Ascending aorta (tissue), 2 donors: ENCODE measurements at places on chromosomes 13 and 19. TPM values are rescaled to one million over a fixed set of nuclear protein-coding genes. Genes with fewer than 3 reads are reported as not detected.

Gene FNDC3A
- total RNA-seq = 22.7 TPM

Gene FFAR3
- total RNA-seq = not detected

- DNase-seq = no peak
Measured at GRCh38 chr13:59842507-59842906, 321.2 kb downstream of the DIAPH3 start.

DNA sequence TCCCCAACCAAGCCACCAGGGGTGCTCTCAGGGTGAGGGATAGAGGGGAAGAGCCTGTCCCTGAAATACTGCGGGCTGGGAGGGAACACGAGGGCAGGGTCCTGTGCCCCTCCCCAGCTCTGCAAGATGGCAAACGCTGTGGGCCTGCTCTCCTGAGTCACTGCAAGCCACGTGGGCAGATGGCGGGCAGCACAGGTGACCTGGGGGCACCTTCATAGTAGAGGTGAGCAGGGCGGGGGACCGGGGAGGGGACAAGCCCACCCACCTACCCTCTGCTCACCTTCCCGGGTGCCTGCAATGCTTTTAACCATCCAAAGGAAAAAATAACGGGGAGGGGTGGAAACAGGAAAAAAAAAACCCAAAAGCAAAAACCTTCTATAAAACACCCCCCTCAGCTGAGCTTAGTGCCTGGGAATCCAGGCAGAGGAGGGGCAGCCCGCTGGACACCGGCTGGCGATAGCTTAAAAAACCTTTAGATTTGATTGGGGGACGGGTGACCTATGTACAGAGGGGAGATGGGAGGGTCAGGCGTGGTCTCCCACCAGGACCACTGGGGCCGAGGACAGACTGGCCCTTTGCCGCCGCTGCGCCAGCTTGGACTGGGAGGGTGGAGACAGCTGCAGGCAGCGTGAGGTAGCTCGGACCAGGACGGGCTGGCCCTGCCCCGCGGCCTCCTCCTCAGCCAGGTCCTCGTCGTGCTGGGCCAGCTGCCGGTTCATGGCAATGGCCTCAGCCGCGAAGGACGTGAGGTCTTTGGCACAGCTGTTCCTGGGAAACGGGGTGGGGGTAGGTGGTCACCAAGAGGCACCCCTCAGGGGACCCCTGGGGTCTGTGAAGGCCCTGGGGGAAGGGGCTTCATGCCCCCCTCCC lies 11.7 kb downstream of the MKNK2 start:
- DNase-seq = no peak

Gene PCP2
- total RNA-seq = not detected

DNA sequence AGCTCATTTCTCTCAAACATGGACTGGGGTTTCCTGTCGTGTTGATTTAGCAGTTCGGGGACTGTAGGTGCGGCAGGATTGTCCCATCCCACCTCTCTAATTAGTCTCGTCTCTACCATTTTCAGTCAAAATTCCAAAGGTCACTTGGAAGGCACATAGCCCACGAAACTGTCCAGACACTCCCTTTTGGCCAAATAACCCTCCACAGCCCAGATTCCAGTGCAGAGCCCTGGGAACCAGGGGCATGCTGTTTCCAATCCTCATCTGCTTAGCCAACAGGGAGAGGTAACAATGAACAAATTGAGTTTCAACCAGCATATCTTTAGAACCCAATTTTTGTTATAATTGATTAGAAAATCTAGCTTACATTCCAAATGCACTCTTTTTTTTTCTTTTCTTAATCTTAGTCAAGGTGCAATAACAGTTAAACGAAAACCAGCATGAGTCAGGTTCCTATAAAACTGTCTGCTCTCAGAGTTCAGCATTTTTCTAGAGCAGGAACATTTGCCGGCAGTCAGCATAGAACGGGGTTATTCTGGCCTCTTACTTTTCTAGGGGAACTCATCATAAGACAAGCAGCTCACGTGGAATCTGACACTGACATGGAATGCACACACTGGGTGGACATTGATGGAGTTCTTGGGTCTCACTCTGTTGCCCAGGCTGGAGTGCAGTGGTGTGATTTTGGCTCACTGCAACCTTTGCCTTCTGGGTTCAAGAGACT lies 14.4 kb upstream of the CEBPA start:
- DNase-seq = no peak

DNA sequence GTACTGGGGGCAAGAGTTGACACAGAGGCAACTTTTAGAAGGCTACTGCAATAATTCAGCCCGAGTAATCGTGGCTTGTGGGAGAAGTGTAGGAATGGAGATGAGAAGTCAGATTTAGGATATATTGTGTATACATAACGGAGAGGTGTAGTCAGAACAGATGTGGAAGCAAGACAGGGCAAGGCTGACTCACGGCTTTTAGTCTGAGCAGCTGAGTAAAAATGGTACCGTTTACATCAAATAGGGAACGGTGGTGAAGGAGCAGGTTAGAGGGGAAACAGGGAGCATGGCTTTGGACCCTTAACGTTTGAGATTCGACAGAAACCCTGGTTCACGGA lies 796 bp upstream of the LSM14A start:
- no peak for DNase-seq

GRCh38 chr13:109249780-109250528 lies 536.4 kb downstream of the IRS2 start:
- DNase-seq = no peak

Gene LILRA1
- not detected for total RNA-seq

- DNase-seq = no peak
Measured at GRCh38 chr13:41960211-41960636, 685 bp downstream of the VWA8 start.

Gene EDNRB
- 26.4 TPM for total RNA-seq

GRCh38 chr13:25881971-25882451 lies 169.8 kb downstream of the SHISA2 start:
- no peak for DNase-seq

DNA sequence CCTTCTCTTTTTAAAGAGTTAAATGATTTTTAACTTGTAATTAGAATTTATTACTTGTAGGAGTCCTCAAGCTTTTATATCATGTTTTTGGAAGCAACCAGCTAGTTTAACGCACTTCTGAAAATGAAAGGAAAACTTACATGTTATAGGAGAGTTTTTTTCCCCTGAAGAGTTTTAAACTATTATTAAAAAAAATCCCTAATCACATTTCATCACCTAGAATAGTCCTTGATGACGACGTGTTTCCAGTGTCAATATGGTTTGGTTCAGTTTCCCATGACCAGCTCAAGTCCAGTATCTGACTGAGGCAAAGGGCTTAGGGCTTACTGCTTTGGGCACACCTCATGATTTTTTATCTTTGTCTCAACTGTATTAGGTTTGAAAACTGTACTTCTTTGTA lies 36.0 kb downstream of the URI1 start:
- no peak for DNase-seq

- no peak for DNase-seq
Measured at GRCh38 chr19:5309438-5310204, 31.0 kb downstream of the PTPRS start.

Gene CEACAM16
- total RNA-seq = not detected

DNA sequence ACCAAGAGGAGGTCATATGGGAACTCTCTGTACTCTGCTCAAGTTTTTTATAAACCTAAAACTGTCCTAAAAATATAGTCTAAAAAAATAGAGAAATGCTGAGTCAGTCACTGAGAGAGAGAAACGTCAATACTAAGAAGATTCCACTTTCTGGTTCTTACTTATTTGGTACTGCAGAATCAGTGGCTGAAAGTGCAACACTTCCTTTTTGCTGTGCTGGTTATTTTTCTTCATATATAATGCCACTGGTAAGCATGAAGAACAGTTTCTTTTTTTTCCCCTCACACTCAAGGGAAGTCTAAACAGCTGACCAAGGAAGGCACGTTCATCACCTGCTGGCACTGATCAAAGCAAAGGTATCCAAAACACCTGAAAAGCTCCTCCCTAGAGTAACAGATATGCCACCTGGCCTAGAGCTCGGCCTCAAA lies 44.3 kb upstream of the N4BP2L1 start:
- no peak for DNase-seq

Gene KLK10
- total RNA-seq = 1.6 TPM

DNA sequence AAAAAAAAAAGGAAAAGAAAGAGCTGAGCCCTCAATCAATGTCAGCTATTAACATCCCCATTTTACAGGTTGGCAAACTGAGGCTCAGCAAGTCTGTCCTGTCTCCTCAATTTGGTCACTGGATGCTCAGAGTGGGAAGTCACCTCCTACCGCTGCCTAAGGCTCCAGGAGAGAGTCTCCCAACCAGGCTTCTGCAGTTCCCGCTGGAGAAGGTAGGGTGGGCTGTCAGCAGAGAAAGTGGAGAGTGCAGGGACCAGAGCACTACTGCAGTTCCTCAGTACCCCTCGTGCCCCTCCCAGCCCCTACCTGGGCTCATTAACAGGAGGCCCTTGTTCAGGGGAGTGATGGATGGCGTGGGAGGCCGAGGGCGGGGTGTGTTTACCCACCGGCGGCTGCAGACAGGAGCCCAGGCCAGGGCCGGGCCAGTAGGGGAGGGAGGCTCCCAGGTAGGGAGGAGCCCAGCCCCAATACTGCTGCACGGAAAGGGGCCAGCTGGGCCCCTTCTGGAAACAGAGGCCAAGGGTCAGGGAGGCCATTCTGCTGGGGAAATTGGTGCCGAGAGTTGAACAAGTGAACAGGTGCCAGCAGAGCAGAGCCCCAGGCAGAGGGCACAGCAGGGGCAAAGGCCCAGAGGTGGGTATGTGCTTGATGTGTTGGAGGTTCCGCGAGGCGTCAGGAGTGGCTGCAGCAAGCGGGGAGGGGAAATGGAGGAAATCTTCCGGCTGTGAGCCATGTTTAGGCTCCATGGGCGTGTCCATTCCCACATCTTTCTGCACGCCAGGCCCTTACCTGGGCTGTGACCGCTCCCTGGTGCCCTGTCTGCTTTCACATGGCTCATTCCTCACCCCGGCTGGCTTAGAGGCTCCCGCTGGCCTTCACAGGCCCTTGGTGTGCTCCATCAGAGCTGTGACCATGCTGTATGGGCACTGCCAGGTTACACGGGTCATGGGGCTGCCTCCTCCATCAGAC lies 7.6 kb upstream of the COMP start:
- no peak for DNase-seq

Gene TYROBP
- total RNA-seq = 31.5 TPM

Gene SOX1
- not detected for total RNA-seq

Gene CPB2
- not detected for total RNA-seq
